Panc1 (cell line): ENCODE measurements at places on chromosomes 7 and 10. TPM values are rescaled to one million over a fixed set of nuclear protein-coding genes. Genes with fewer than 3 reads are reported as not detected.

The EN2 gene
- total RNA-seq, result 1.5 TPM

The FAM237B gene
- total RNA-seq, result not detected

The SFR1 gene
- 8.4 TPM for total RNA-seq

The IGFBP3 gene
- 6.0 TPM for total RNA-seq

The NKX1-2 gene
- 0.15 TPM for total RNA-seq

The WDR86 gene
- total RNA-seq, result 0.72 TPM

The INSYN2A gene
- total RNA-seq, result not detected

The GIMAP1 gene
- total RNA-seq, result 0.05 TPM

The PDE6C gene
- total RNA-seq, result not detected

The GIMAP4 gene
- total RNA-seq, result 0.26 TPM

The CPED1 gene
- 0.39 TPM for total RNA-seq

The ADAM12 gene
- total RNA-seq, result 0.10 TPM

The SPDYE11 gene
- total RNA-seq, result not detected

The IL6 gene
- total RNA-seq, result not detected

The ZPBP gene
- not detected for total RNA-seq

The SYT15B gene
- total RNA-seq, result 0.05 TPM

The OR2A12 gene
- total RNA-seq, result not detected

The C10orf67 gene
- total RNA-seq, result not detected

The ODAD2 gene
- not detected for total RNA-seq

The DRGX gene
- total RNA-seq, result 0.15 TPM

The ANKRD61 gene
- 0.18 TPM for total RNA-seq

The ACSM6 gene
- not detected for total RNA-seq

The ZMIZ1 gene
- 34.2 TPM for total RNA-seq
